ENCODE measurements at places on chromosomes 2 and 18.

DNA sequence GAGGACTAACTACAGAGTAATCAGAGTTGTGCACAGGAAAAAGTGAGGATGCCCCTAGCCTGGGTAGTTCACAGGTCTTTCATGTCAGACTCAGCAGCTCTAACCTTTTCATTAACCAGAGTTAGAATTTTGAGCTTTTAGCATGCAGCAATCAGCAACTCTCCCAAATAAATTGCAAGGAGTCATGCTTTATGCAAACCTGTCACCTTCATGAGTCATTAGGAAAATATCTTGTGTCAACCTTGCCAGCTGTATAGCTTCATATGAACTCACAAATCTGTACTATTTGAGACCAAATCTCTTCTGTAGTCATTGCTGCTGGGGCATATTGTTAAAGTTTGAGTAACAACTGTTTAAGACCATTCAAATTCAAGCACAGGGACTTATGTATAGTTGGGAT, 382.3 kb upstream of the NT5C1B start:
- H3K4me1 ChIP-seq = no peaks in the 10 kb centered on the region
- H3K27ac ChIP-seq = no peak overlapping the region
- no peaks in the 10 kb centered on the region for H3K27me3 ChIP-seq
- H3K36me3 ChIP-seq = no peaks in the 10 kb centered on the region

- peaks cover 58% of the 10 kb centered on the region for H3K4me1 ChIP-seq
- H3K4me3 ChIP-seq = peak overlapping the region; percentile 93
- H3K36me3 ChIP-seq = peaks cover 12% of the 10 kb centered on the region
- no peaks in the 10 kb centered on the region for H3K27me3 ChIP-seq
- DNase-seq = no peak
- peak overlapping the region; percentile 95 for H3K27ac ChIP-seq
These were observed 586 bp downstream of the STK16 start for GRCh38 chr2:219245899-219246230.

- H3K27ac ChIP-seq = no peak overlapping the region
- no peak overlapping the region for H3K4me3 ChIP-seq
- no peaks in the 10 kb centered on the region for H3K27me3 ChIP-seq
These were observed 84.0 kb downstream of the BMPR2 start for GRCh38 chr2:202460119-202460518.

GRCh38 chr2:47429795-47430194, 26.8 kb downstream of the MSH2 start:
- no peaks in the 10 kb centered on the region for H3K4me1 ChIP-seq
- DNase-seq = no peak
- peaks cover 13% of the 10 kb centered on the region for H3K36me3 ChIP-seq
- H3K27me3 ChIP-seq = no peaks in the 10 kb centered on the region
- no peak overlapping the region for H3K27ac ChIP-seq

GRCh38 chr2:152402780-152403759, 68.1 kb downstream of the FMNL2 start:
- no peak overlapping the region for H3K4me3 ChIP-seq
- no peaks in the 10 kb centered on the region for H3K36me3 ChIP-seq
- DNase-seq = no peak
- H3K27ac ChIP-seq = no peak overlapping the region

DNA sequence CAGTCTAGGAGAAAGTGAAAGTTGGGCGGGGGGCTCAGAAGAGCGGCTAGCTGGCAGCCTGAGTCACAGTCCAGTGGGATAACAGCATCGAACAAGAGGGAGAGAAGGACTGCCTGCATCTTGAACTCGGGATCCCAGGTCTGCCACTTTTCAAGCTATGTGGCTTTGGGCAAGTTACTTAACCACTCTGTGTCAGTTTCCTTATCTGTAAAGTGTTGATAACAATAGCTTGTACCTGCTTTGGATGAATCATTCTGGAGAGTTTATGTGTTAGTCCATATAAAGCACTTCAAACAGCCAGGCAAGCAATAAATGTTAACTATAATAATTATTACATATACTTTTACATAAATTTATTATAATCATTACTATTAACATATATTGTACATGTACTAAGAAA, 4.6 kb downstream of the DYSF start:
- H3K36me3 ChIP-seq = no peaks in the 10 kb centered on the region
- no peak for DNase-seq

GRCh38 chr2:226580403-226580802, 219.2 kb downstream of the IRS1 start:
- no peak overlapping the region for H3K4me3 ChIP-seq
- no peaks in the 10 kb centered on the region for H3K36me3 ChIP-seq
- H3K4me1 ChIP-seq = no peaks in the 10 kb centered on the region
- H3K27ac ChIP-seq = no peak overlapping the region

DNA sequence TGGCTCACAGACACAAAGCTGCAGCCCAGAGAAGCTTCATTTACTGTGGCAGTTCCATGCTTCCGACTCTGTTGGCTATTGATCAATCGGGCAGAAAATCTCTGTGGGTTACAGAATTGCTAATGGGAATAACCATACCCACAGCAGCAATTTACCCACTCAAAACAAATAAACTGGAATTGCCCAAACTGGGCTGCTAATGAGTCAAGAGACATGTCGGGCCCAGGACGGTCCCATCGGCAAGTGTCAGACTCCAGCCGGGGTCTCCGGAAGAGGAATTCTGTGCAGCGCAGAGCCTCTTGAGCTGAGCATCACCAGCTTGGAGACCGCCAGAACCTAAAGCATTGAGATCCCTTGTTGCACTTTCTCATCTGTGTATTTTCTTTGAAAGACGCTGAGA, 67.8 kb downstream of the TMEM18 start:
- no peaks in the 10 kb centered on the region for H3K36me3 ChIP-seq
- DNase-seq = no peak
- H3K27ac ChIP-seq = no peak overlapping the region

DNA sequence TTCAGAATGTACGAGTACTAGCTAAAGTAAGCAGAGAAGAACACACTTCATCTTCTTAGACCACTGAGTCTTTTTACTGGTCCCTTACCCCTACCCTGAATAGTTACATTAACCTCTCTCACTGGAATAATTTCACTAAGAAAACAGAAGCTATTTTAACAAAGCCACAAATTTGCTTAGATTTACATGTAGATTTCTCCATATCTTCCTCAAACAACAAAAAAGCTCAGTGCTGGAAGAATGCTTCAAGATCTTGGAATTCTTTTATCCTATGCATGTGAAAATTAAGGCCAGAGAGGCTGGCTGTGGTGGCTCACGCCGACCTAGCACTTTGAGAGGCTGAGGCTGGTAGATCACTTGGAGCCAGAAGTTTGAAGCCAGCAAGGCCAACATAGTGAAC, 35.2 kb downstream of the MOGAT1 start:
- no peak for DNase-seq
- H3K4me3 ChIP-seq = no peak overlapping the region
- no peak overlapping the region for H3K27ac ChIP-seq
- H3K27me3 ChIP-seq = no peaks in the 10 kb centered on the region
- H3K4me1 ChIP-seq = peaks cover 2% of the 10 kb centered on the region

- H3K27me3 ChIP-seq = no peaks in the 10 kb centered on the region
- no peaks in the 10 kb centered on the region for H3K36me3 ChIP-seq
- DNase-seq = no peak
- H3K27ac ChIP-seq = no peak overlapping the region
- no peaks in the 10 kb centered on the region for H3K4me1 ChIP-seq
- no peak overlapping the region for H3K4me3 ChIP-seq
These were observed 131.8 kb upstream of the HNRNPA3 start for GRCh38 chr2:177080746-177081284.

DNA sequence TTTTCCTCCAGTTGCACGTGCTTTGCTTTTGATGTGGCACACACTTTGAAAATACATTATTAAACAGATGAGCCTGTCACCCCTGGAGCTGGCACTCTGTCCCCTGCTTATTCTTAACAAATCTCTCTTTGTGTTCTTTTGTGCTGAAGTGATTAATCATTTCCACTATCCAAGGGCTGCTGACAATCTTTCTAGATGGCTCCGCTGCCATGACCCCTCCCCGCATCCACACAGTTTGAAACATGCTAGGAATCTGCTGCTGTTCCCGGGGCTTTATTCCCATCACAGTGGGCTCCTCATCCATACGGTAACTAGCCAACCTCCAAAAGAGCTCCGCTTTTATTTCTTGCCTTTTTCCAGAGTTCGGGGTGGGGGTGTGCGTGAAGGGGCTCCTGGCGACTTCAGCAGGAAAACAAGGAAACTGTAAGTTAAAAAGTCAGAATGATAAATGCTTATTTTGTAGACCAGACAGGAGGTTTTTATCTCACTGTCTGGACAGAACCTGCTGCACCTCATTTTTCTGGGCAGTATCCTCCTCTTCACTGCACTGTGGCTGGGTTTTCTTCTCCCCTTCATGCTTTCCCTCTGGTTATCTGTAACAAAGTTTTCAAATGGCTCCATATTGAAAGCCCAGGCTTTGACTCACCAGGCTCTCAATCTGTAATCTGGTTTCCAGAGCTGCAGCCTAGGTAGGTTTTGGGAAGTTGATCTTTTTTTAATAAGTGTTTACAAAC, 319.7 kb downstream of the AFF3 start:
- H3K4me1 ChIP-seq = no peaks in the 10 kb centered on the region
- no peaks in the 10 kb centered on the region for H3K36me3 ChIP-seq
- DNase-seq = no peak
- H3K27ac ChIP-seq = no peak overlapping the region

GRCh38 chr18:22813648-22814328, 119.3 kb upstream of the RBBP8 start:
- no peaks in the 10 kb centered on the region for H3K36me3 ChIP-seq
- H3K27ac ChIP-seq = no peak overlapping the region
- no peak overlapping the region for H3K4me3 ChIP-seq
- DNase-seq = no peak
- peaks cover 5% of the 10 kb centered on the region for H3K27me3 ChIP-seq
- H3K4me1 ChIP-seq = no peaks in the 10 kb centered on the region

DNA sequence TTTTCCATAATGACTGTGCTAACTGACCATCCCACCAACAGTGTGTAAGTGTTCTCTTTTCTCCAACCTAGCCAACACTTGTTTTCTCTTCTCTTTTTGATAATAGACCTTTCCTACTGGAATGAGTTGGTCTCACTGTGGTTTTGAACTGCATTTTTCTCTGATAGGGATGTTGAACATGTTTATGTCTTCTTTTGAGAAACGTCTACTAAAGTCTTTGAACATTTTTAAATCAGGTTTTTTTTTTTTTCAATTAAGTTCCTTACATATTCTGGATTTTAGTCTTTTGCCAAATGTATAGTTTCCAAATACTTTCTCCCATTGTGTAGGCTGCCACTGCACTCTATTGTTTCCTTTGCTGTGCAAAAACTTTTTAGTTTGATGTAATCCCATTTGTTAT, 405.5 kb upstream of the FIGN start:
- H3K27me3 ChIP-seq = no peaks in the 10 kb centered on the region
- H3K4me3 ChIP-seq = no peak overlapping the region
- H3K27ac ChIP-seq = no peak overlapping the region
- no peaks in the 10 kb centered on the region for H3K4me1 ChIP-seq
- no peak for DNase-seq
- H3K36me3 ChIP-seq = no peaks in the 10 kb centered on the region

- no peaks in the 10 kb centered on the region for H3K4me1 ChIP-seq
- H3K4me3 ChIP-seq = no peak overlapping the region
- no peak overlapping the region for H3K27ac ChIP-seq
- DNase-seq = no peak
- no peaks in the 10 kb centered on the region for H3K27me3 ChIP-seq
These were observed 56.3 kb upstream of the SPOPL start for GRCh38 chr2:138445227-138445626.

- no peak overlapping the region for H3K27ac ChIP-seq
- no peak for DNase-seq
- H3K4me3 ChIP-seq = no peak overlapping the region
- peaks cover 54% of the 10 kb centered on the region for H3K36me3 ChIP-seq
- H3K27me3 ChIP-seq = no peaks in the 10 kb centered on the region
These were observed 26.2 kb downstream of the CEP192 start for GRCh38 chr18:13017247-13017875.

DNA sequence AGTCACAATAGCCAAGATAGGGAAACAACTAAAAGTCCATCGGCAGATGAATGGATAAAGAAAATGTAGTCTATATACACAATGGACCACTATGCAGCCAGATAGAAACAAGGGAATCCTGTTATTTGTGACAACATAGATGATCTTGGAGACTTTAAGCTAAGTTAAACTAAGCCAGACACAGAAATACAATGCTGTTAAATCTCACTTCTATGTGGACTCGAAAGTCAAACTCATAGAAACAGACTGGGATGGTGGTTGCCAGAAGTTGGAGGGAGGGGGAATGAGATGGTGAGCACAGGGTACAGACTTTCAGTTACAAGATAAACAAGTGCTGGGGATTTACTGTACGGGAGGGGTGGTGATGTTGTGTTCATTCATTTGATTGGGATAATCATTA, 5.4 kb upstream of the CNDP1 start:
- H3K36me3 ChIP-seq = no peaks in the 10 kb centered on the region
- H3K4me3 ChIP-seq = no peak overlapping the region
- no peak for DNase-seq
- H3K27ac ChIP-seq = no peak overlapping the region
- H3K27me3 ChIP-seq = no peaks in the 10 kb centered on the region

DNA sequence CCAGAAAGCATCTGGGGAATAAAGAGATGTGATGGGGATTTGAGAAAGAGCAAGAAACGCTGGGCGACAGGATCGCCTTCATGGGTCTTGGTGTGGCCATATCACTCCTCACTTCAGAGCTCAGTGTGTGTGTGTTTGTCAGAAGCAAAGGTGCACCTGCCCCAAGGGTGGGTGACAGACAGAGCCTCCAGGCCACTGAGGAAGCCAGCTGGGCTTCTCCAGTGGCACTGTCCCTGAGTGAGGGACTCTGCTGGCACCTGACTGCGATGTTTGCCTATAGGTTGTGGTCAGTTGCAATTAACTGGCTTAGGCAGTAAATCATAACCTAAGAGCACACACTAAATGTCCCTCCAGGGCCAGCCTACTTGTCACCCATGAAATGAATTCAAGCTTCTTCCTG, 23.5 kb upstream of the GNAL start:
- no peak overlapping the region for H3K4me3 ChIP-seq
- H3K27ac ChIP-seq = no peak overlapping the region
- DNase-seq = no peak

DNA sequence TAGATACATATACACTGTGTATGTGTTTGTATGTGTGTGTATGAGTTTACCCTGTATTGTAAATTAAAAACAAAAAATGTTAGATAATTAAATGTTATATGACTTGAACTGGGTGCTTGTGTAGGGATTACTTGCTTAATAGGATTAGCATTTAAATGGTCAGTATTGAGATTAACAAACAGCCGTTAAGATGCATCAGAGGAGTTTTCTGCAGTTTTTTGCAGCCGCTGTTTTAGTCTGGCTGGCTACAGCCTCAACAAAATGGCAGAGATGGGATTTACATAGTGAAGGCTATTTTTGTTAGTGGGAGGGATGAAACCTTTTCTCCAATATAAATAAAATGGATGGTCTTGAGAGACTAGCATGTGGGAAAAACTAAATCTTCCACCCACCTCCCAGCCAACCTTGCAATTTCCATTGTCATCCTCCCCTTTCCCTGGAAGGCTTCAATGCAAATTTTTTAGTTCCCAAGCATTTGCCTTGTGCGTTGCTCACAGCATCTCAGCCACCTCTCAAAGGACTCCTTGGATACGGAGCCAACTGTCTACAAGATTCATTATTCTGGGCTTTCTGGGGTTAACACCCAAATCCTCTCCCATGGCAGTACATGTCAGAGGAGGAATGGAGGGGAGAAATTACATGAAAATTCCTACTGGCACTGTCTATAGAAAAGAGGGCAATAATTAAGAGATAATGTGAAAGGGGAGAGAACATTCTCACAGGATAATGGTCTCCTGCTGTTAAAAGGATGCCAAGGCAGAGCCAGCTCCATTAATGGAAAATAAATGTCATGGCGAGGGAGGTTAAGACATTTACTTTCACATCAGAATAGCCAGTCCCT, 351.9 kb downstream of the CDH2 start:
- H3K27ac ChIP-seq = no peak overlapping the region
- no peaks in the 10 kb centered on the region for H3K27me3 ChIP-seq
- no peak for DNase-seq
- no peak overlapping the region for H3K4me3 ChIP-seq
- no peaks in the 10 kb centered on the region for H3K4me1 ChIP-seq
- H3K36me3 ChIP-seq = no peaks in the 10 kb centered on the region

All from effector memory CD4-positive, alpha-beta T cell (primary cell).